ENCODE measurements at places on chromosomes 3 and 15.

DNA sequence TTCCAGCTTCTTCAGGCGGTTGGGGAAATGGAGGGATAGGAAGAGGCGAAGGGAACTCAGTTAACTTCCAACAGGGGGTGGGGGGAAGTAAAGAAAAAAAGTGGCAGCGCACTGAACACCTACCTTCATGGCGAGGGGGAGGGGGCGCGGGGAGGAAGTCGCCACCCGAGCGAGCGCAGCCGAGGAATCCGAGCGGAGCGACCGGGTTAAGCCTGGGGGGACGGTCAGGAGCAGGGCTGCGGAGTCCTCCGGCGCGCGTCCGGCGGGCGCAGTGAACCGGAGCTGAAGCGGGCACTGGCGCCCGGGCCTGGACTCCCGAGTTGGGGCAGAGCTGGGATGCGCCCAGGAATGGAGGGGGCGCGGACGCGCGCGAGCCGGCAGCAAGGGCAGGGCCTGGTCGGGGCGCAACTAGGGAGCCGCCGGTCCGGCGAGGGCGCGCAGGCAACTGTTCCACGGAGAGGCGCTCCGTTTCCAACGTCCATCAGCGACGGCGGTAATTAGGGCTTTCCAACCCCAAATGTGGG, at the start of gene WNT5A:
TSS of gene WNT5A (minus strand) at position 450 of the 524 bp plus-strand sequence. CDS start at position 129, 321 bp downstream.
- no peak for DNase-seq

DNA sequence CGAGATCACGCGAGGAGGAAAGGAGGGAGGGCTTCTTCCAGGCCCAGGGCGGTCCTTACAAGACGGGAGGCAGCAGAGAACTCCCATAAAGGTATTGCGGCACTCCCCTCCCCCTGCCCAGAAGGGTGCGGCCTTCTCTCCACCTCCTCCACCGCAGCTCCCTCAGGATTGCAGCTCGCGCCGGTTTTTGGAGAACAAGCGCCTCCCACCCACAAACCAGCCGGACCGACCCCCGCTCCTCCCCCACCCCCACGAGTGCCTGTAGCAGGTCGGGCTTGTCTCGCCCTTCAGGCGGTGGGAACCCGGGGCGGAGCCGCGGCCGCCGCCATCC, 1.1 kb upstream of the SETD5 start:
- DNase-seq: peak; percentile 93

GRCh38 chr15:79316864-79317263, 6.0 kb downstream of the TMED3 start:
- no peak for DNase-seq

DNA sequence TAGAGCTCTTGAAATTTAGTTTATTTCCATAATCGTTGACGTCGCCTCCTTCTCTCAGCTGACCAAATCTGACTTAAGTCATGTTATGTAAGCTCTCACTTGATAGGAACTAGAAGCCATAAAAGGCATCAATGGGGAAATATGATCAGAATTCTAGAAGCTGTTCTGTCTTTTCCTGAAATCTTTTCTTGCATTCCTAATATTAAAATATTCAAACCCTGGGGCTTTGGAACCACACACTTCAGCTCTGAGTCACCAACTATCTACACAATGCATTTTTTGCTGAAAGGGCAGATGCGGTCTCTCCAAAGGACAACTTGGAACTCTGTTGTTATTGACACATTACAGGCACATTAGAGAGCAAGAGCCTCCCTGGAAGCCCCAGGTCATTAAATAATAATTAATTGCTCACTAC, 91.3 kb downstream of the LARS2 start:
- peak; percentile 95 for DNase-seq

All from renal cortical epithelial cell (primary cell).